ENCODE measurements at places on chromosomes 12 and 14. TPM values are rescaled to one million over a fixed set of nuclear protein-coding genes. Genes with fewer than 3 reads are reported as not detected.
A peak's percentile ranks its signal among the peaks of the same experiment; 100 is the strongest.

DNA sequence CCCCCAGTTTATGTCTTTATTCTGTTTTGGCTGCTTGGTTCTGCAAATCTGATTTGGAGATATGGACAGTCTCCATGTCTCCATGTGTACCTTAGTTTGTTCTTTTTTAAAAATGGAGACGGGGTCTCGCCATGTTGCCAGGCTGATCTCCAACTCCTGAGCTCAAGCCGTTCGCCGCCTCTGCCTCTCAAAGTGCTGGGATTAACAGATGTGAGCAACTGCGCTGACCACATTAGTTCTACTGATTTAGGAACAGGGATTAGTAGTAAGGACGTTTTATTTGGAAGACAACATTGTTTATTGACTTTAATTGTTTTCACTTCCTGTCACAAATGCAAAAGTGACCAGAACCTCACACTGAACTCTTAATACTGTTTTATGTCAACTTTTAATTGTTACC is 14.7 kb downstream of the AEBP2 start:
- H3K36me3 ChIP-seq = peaks cover 46% of the 10 kb centered on the region
- ATAC-seq = no peak
- no peak overlapping the region for H3K27ac ChIP-seq
- H3K4me1 ChIP-seq = peaks cover 52% of the 10 kb centered on the region
- H3K4me3 ChIP-seq = no peak overlapping the region
- H3K27me3 ChIP-seq = no peaks in the 10 kb centered on the region

DNA sequence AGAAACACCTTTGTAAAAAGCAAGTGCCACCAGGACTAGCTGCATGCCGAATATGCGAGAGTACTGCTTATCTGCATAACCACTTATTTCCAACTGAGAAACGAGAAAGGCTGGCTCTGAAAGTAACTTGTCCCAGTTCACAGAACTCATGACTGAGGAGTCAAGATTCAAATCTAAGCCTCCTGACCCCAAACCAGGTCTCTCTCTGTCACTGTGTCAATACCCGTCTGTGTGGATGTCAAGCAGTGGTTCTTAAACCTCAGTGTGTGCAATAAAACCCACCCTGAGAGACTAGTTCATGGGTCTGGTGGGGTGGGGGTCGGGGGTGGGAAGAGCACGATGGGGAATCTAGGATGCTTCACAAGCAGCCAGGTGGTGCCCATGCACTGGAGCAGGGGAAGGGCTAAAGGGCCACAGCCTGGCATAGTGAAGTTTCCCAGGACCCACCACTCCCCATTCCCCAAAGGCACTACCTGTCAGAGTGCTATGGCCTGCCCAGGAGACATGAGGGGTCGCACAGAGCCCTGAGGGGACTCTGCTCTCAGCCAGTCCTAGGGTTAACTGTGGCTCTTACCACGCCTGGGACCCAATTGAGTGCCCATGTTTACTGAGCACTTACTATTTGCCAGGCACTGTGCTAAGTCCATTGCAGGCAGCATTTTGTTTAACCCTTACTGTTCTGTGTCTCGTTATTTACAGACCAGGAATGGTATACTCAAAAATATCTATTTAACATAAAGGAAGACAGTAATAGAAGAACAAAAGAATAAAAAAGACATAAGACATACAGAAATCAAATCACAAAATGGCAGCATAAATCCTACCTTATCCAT is 33.4 kb upstream of the PNMA1 start:
- ATAC-seq = peak; percentile 44
- H3K27me3 ChIP-seq = no peaks in the 10 kb centered on the region
- H3K4me1 ChIP-seq = peaks cover 65% of the 10 kb centered on the region
- peak overlapping the region; percentile 62 for H3K27ac ChIP-seq
- peaks cover 55% of the 10 kb centered on the region for H3K36me3 ChIP-seq

DNA sequence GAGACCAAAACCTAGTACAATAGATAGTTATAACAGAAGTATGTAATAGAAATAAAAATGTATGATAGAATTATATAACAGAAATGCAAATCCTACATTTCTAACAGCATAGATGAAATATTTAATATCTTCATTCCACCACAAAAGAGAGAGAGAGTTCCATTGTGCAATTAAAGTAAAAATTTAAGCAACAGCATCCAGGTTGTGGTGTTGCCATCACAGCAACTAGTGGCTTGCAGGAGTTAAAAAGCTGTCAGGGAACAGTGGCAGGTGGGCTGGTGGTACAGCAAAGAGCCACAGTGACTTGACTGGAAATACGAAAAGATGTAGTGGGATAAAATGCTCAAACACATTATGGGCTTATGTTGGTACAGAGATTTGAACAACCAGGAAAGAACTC is 57.1 kb upstream of the MDM1 start:
- H3K4me1 ChIP-seq = peaks cover 10% of the 10 kb centered on the region
- no peak overlapping the region for H3K4me3 ChIP-seq

DNA sequence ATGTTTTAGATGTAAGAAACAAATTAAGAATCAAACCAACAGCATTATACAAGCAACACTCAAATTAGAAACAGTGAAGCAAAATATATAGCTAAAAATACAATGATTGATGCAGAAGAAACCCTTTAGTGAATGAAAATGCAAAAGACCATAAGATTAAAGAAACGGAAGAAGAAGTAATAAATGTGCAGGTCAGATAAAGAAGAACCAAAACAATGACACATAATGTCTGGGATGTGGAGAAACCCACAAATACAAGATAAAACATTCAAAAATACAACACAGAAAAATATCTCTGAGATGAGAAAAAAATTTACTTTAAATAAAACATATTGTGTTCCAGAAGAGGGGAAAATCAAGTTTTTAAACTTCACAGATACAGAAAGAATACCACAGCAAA is 73.4 kb upstream of the AVPR1A start:
- H3K4me3 ChIP-seq = no peak overlapping the region
- H3K4me1 ChIP-seq = no peaks in the 10 kb centered on the region
- H3K27me3 ChIP-seq = no peaks in the 10 kb centered on the region
- H3K36me3 ChIP-seq = no peaks in the 10 kb centered on the region
- H3K27ac ChIP-seq = no peak overlapping the region

GRCh38 chr12:106048016-106048415 is 90.7 kb downstream of the NUAK1 start:
- peaks cover 31% of the 10 kb centered on the region for H3K27me3 ChIP-seq
- no peak overlapping the region for H3K4me3 ChIP-seq
- H3K4me1 ChIP-seq = no peaks in the 10 kb centered on the region
- ATAC-seq = no peak
- H3K36me3 ChIP-seq = no peaks in the 10 kb centered on the region
- no peak overlapping the region for H3K27ac ChIP-seq

DNA sequence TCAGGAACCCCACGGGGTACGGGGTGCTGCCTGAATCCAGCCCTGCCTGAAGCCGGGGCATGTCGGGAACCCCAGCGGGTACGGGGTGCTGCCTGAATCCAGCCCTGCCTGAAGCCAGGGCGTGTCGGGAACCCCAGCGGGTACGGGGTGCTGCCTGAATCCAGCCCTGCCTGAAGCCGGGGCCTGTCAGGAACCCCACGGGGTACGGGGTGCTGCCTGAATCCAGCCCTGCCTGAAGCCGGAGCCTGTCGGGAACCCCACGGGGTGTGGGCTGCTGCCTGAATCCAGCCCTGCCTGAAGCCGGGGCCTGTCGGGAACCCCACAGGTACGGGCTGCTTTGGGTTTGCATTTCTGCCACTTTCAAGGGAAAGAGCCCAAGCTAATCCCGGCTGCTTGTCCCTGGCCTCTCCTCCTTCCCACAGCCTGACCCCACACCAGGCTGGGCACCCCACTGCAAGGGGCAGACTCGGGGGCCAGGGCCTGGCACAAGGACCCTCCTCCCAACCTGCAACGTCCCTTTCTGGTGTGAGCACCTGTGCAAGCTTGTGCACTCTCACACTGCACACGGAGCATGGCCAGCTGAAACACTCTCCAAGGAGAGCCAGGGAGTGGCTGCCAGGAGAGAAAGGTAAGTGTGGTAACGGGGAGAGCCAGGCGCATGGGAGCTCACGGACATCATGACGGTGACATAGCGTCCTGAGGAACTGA is 5.6 kb upstream of the FBRSL1 start:
- H3K36me3 ChIP-seq = no peaks in the 10 kb centered on the region
- no peaks in the 10 kb centered on the region for H3K4me1 ChIP-seq
- ATAC-seq = no peak
- no peak overlapping the region for H3K27ac ChIP-seq
- no peaks in the 10 kb centered on the region for H3K27me3 ChIP-seq

The NRXN3 gene
- total RNA-seq = not detected

GRCh38 chr12:53747095-53747494 is 4.7 kb downstream of the CISTR start:
- H3K4me3 ChIP-seq = peak overlapping the region; percentile 37
- H3K36me3 ChIP-seq = no peaks in the 10 kb centered on the region
- H3K4me1 ChIP-seq = peaks cover 11% of the 10 kb centered on the region
- H3K27ac ChIP-seq = no peak overlapping the region
- H3K27me3 ChIP-seq = peaks cover 20% of the 10 kb centered on the region

DNA sequence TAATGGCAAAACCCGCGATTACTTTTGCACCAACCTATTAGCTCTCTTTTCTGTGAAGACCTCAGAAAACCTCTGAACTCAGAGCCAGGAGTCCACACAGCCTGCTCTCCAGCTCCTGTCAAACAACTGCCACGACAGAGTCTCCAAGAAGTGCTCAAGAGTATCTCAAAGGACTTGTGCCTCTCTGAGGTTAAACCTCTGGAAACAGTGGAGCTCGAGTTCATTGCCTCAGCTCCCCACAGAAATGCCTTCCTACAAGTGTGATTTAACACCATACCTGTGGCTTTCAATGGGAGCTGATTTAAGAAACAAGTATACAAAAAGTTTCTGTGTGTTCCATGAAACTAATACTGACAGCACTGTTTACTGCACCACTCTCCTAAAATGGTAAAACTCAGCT is 20.1 kb downstream of the ACTN1 start:
- ATAC-seq = no peak
- H3K27me3 ChIP-seq = no peaks in the 10 kb centered on the region
- no peak overlapping the region for H3K4me3 ChIP-seq
- H3K36me3 ChIP-seq = no peaks in the 10 kb centered on the region
- H3K4me1 ChIP-seq = peaks cover 36% of the 10 kb centered on the region

- H3K4me3 ChIP-seq = no peak overlapping the region
- ATAC-seq = no peak
- no peaks in the 10 kb centered on the region for H3K4me1 ChIP-seq
- no peaks in the 10 kb centered on the region for H3K27me3 ChIP-seq
- H3K27ac ChIP-seq = no peak overlapping the region
These were observed 439.1 kb downstream of the FOXG1 start for GRCh38 chr14:29205658-29206057.

DNA sequence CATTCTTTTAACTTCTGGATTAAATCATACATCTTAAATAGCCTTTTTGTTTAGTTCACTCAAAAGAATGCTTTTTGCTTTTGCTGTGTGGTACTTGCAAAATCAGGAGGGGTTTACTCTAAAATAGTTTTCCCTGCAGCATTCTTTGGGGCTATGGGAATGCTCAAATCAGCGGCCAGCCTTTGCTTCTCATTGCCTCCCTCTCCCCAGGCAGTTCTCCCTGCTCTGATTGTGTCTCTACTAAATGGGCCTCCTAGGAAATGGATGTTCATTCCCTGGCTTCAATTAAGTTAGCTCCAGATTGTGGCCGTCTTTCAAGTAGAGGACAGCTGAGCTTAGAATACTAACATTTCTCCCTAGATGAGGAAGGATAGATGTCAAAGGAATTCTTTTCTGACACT is 4.4 kb downstream of the TULP3 start:
- H3K36me3 ChIP-seq = peaks cover 6% of the 10 kb centered on the region
- no peaks in the 10 kb centered on the region for H3K27me3 ChIP-seq
- peaks cover 5% of the 10 kb centered on the region for H3K4me1 ChIP-seq
- no peak overlapping the region for H3K4me3 ChIP-seq
- no peak for ATAC-seq

The PTPRB gene
- 0.24 TPM for total RNA-seq

The DCAF11 gene
- 94.8 TPM for total RNA-seq

GRCh38 chr14:65173973-65174693 is 71.8 kb upstream of the MAX start:
- H3K4me1 ChIP-seq = peaks cover 11% of the 10 kb centered on the region
- H3K36me3 ChIP-seq = no peaks in the 10 kb centered on the region
- H3K27ac ChIP-seq = no peak overlapping the region
- H3K4me3 ChIP-seq = no peak overlapping the region

- H3K27ac ChIP-seq = peak overlapping the region; percentile 86
- H3K4me1 ChIP-seq = peaks cover 51% of the 10 kb centered on the region
- peak overlapping the region; percentile 53 for H3K4me3 ChIP-seq
- ATAC-seq = no peak
These were observed 6.7 kb upstream of the RPS6KA5 start for GRCh38 chr14:91067186-91067585.

DNA sequence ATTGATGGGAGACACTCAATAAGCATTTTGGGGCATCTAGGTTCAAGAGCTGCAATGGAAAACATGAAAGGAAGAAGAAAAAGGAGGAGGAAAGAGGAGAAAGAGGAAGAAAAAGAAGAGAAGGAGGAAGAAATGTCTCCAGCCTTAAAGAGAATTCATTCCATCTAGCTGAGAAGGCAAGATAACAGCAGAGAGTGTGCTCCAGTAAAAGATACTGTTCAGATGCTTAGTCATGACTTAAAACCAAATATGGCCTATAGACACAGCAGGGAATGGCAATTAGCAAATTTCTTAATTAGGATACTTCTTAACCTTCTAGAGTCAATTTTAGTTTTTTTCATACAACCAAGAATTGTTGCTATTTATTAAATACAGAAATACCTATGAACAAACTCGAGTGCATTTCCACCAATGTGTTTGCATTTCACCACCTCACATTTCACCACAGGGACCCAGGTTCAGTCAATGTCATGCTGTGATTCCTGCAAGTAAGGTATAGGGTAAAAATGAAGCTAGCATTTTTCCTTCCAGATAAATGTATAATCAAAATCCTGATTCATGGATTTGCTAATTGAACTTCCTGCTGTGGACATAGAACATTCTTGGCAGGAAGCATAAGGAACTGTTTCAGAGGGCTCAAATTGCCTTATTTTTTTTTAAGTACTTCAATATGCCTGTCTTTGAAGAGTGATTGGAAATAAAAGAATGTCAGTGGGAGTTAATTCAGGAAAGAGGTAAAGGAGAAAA is 177.8 kb downstream of the RPS29 start:
- H3K36me3 ChIP-seq = no peaks in the 10 kb centered on the region
- H3K27me3 ChIP-seq = peaks cover 20% of the 10 kb centered on the region
- H3K4me3 ChIP-seq = no peak overlapping the region
- H3K4me1 ChIP-seq = no peaks in the 10 kb centered on the region
- no peak for ATAC-seq

GRCh38 chr14:71597287-71597920 is 334.8 kb upstream of the RGS6 start:
- peaks cover 24% of the 10 kb centered on the region for H3K36me3 ChIP-seq
- H3K27me3 ChIP-seq = no peaks in the 10 kb centered on the region
- no peak for ATAC-seq
- peaks cover 29% of the 10 kb centered on the region for H3K4me1 ChIP-seq
- no peak overlapping the region for H3K4me3 ChIP-seq

DNA sequence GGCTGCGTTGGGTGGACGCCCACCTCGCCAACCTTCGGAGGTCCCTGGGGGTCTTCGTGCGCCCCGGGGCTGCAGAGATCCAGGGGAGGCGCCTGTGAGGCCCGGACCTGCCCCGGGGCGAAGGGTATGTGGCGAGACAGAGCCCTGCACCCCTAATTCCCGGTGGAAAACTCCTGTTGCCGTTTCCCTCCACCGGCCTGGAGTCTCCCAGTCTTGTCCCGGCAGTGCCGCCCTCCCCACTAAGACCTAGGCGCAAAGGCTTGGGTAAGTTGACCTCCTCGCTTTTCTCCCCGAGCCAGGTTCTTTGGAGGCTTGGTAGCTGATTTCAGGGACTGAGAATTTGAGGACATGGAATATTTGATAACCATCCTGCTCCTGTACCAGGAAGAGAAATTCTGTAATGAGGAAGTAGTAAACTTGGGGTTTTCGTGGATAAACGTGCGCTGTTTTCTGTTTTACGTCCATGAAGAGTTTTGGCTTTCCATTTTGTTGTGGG is 530 bp downstream of the APAF1 start:
- H3K4me3 ChIP-seq = peak overlapping the region; percentile 98
- H3K27me3 ChIP-seq = no peaks in the 10 kb centered on the region
- peak overlapping the region; percentile 77 for H3K27ac ChIP-seq
- H3K4me1 ChIP-seq = peaks cover 14% of the 10 kb centered on the region
- H3K36me3 ChIP-seq = peaks cover 35% of the 10 kb centered on the region
- no peak for ATAC-seq
